Activated CD4-positive, alpha-beta T cell treated with anti-CD3 and anti-CD28 coated beads, Interleukin-2, amount 50 U/mL, for 16 hours (primary cell): ENCODE measurements at places on chromosomes 7 and 10.

GRCh38 chr7:1986366-1987083 is 246.2 kb downstream of the MAD1L1 start:
- peak; percentile 36 for DNase-seq

DNA sequence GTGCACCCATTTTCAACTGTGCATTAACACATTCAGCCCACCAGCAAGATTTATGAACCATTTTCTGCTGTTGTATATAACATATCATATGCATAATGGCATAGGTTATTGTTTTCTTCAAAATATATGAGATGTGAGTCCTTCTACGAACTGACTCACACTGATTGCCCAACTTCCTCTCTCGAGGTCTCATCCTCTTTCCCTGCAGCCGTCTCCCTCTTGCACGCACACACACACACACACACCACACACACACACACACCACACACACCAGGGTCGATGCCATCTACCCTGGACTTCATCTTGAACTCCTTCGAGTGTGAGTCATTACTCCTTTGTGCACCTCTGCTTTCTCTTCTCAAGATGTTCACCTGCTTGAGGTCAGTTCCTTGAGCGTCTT is 36.7 kb downstream of the EGFR start:
- no peak for DNase-seq

DNA sequence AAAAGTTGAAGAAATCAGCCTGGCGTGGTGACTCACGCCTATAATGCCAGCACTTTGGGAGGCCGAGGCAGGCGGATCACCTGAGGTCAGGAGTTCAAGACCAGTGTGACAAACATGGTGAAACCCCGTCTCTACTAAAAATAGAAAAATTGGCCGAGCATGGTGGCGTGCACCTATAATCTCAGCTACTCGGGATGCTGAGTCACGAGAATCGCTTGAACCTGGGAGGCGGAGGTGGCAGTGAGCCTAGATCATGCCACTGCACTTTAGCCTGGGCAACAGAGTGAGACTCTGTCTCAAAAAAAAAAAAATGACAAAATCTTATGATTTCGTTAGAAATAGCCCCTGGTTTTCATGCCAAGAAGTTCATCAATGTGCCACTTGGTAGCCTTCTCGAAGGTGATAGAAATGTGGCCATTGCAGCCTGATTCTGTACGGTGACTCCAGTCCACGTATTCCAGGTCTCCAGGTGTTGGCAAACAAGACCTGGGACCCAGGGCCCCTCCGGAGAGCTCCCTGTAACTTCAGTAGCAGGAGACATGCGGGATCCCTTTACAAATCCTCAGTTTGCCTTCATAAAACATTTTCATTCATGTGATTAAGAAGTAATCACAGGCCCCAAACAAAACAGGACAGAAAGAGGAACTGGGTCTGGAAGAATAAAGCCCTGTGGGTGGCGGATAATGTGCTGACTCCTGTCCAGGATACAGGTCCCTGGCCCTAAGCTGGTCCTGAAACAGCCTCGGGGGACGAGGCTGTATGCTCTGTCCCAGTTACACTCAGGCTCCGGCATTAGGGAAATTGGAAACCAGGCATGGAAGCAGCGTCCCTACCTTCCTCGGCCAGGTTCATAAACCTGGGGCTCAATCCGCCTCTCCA is 207.3 kb upstream of the SH2B2 start:
- DNase-seq = no peak

DNA sequence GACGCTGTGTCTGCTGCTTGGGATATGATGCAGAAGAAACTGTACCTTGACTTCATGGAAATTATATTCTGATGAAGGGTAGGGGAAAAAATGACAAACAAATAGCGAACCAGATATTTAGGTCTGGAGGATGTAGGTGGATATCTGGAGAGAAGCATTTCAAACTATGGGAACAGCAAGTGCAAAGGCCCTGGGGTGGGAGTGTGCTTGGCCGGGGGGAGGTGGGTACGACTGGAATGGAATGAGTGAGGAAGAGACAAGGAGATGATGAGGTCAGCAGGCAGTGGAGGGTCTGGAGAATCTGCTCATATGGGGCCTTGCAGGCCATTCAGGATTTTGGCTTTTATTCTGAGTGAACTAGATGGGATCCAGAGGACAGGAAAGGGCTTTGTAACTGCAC is 65.2 kb downstream of the TLL2 start:
- DNase-seq = no peak

DNA sequence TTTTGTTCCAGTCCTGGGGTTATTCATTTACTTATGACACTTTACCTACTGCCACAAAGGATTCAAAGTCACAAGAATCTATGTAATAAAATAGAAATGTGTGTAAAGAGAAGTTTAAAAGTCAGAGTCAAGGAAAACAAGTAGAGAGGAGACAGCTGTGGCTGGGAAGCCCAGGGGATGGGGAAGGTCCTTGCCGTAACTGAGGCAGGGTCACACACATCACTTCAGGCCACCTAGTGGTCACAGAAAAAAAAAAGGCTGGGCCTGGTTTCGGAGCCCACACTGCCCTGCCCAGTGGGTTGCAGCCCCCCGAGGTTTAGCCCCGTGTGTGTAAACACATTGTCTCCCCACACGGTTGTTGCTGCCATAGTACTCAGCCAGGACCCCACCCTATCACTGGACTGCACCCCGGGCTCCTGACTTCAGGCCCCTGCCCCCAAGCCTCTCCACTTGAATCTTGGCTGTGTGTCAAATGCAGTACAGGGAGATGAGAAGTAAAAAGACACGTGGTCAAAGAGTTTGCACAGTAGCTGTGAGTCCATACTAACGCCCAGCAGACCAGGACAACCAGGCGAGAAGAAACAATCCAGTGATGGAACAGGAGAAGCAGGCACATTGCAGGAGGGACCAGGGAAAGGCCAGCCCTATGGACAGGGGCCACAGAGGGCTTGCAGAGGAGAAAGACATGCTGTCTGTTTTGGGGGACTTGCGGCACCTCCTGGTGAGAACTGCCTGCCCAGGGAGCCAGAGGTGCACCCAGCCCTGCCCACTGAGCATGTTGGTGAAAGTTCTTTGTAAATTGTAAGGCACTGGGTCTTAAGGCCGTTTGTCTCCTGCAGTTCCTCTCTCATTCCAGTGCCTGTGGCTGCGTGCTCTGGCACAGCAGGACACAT is 91.4 kb upstream of the MACROH2A2 start:
- DNase-seq = no peak

DNA sequence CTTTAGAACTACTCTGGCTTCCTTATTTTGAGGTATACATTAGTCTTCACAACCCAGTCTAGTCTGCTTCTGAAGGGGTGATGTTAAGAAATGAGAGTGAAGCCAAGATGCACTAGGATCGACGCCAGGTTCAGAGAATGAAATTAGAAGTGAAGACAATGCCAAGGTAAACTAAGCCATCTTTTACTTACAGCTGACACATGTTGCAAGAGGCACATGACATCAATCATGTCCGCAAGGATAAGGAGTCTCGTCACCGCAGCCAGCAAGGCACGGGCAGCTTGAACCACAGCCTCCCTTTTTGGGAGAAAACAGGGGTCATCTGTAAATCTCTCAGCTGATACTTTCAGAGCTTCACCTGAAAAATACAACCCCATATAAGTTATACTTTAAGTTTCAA is 156.7 kb downstream of the CTNNA3 start:
- no peak for DNase-seq
